Stimulated activated CD8-positive, alpha-beta memory T cell treated with anti-CD3 and anti-CD28 coated beads, Interleukin-15, amount 100 ng/mL, for 1 hour (primary cell): ENCODE measurements at places on chromosomes 16 and 17.

DNA sequence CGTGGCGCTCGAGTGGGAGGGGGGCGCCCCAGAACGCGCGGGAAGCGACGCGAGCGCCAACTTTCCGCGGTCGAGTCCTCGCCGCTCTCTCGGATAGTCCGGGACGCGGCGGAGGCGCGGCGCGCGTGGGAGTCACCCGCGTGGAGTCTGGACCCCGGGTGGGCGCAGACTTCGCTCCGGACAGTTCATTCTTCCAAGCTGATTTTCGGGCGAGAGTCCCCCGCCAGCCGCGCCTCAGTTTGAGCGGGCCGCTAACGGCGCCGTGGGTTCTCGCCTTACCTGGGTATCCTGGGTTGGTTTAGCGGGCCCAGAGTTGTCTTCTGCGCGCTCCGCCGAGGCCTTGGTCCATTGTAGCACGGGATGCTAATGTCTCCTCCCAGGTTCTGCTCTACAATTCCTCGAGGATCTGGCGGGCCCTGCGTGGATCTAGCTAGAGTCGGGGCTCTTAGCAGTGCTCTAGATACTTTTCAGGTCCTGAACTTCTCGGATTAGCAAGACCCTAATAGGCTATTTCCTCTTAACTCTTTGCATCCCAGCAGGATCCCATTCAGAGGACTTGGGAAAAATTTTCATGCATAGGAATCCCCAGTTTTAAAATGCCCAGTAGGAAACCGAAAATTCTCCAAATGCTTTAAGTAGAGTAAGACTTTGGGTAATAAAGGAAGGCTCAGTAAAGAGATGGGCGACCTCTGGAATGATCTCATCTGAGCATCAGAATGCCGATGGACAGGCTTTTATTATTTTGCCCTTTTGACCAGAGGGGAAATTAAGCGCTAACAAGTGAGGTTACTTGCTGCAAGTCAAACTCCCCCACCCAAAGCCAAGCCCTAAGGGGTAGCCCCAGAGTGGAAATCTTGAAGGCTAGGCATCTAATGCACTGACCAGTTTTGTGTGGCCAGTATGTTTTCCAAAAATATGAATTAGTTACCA, 537 bp upstream of the GJC1 start:
- no peak for DNase-seq

DNA sequence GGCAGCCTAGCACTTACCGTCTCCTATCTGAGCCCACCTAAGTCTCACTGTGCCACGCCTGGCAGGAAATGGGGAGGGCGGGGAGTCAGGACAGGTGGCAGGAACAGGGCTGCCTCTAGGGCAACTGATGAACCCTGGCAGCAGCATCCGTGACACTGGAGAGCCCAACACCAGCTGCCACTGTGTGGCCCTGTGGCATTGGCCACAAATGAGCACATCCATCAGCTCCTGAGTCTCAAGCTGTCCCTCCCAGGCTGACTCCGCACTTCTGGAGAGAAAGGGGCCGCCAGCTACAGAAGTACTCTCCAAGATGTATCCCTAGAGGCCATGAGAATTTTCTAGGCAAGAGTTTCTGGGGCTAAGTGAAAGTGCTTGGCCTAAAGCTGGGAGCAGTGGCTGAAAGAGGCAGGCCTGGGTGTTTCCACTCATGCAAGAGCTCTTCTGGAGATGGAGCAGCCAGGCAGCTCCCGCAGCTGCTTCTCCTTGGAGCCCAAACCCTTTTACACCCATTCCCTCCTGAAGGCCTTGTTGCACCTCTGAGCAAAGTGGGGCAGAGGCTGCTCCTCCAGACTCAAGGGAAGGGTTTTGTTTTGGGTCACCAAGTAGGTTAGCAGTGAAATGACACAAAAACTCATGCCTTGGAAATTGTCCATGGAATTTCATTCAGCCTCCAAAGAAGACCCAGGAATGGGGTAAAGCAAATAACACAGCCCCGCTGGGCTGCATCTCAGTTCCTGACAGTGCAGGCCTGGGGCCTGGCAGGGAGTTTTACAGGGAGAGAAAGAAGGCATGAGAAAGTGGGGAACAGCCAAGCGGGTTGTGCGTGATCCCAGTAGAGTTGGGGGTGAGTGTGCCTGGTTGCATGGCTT, 25.8 kb downstream of the PEMT start:
- DNase-seq = no peak

GRCh38 chr16:56258508-56259424, 67.5 kb downstream of the GNAO1 start:
- no peak for DNase-seq

GRCh38 chr17:36525113-36525512, 9.6 kb downstream of the MYO19 start:
- no peak for DNase-seq

GRCh38 chr17:49029801-49030200, 32.6 kb downstream of the IGF2BP1 start:
- no peak for DNase-seq

DNA sequence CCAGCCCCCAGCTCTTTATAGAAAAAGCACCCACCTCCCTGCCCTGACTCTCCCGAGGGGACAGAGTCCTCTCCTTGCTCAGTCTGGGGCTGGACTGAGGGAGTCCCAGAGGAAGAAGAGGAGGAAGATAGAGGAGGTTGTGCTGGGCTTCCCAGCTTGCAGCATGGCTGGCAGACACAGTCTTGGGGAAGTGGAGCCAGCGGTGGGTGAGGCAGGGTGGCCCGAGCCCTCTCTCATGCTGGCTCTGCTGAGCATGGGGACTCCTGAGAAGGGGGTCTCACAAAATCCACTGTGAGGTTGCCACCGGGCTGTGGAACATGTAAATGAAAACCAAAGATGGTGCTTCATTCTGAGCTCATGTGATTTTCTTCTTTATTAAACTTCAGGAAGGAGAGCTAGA, 398.5 kb downstream of the SLC39A11 start:
- no peak for DNase-seq

- no peak for DNase-seq
Measured at GRCh38 chr16:49348408-49349176, 25.0 kb upstream of the C16orf78 start.

GRCh38 chr17:63706336-63707082, 6.6 kb upstream of the LIMD2 start:
- DNase-seq = no peak

DNA sequence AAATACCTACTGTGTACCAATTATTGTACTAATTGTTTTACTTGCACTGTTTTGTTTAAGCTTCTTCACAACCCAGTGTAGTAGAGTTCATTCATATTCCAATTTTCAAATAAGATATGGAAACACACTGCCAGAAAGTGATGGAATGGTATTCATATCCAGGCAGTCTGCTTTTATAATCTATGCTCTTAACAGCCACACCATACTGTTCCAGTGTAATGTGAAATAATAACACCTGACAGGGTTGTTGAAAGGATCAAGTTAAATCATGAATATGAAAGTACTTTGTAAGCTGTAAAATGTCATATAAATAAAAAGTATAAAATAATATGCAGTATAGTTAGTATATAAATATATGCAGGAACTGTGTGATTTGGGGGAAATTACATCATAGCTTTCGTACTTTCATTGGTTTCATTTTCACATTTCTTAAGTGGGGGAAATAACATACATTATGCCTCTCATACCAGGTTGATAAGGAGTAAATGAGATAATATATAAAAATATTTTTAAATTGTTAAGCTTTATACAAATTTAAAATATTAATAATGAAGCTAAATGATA, 230.8 kb downstream of the TANC2 start:
- DNase-seq = no peak

- no peak for DNase-seq
Measured at GRCh38 chr17:39626171-39627046, at the start of gene PPP1R1B. PPP1R1B (plus strand) TSS chr17:39626952; CDS start chr17:39627393, 441 bp downstream.

DNA sequence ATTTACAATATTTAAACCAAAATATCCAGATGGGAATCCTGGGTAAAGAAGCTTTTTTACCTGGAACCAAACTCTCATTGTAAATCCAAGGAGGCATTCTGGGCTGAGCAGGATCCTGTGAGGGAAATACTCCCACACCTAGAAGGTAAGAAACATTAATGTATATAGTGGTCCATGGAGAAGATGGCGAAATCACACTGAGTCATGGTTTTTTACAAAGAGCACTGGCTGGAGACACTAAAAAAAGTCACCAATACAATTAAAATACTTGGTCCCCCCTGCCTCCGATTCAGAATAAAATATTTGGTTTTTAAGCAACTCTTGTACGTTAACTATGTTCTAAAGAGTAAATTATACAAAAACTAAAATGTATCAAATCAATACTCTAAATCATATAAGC, 32.9 kb downstream of the SYNRG start:
- no peak for DNase-seq

- DNase-seq = no peak
Measured at GRCh38 chr16:84209989-84210388, 19.0 kb downstream of the ADAD2 start.

- no peak for DNase-seq
Measured at GRCh38 chr17:35743626-35744328, 9.3 kb downstream of the GAS2L2 start.

GRCh38 chr16:71723537-71724319, 773 bp downstream of the PHLPP2 start:
- DNase-seq = peak; percentile 56

DNA sequence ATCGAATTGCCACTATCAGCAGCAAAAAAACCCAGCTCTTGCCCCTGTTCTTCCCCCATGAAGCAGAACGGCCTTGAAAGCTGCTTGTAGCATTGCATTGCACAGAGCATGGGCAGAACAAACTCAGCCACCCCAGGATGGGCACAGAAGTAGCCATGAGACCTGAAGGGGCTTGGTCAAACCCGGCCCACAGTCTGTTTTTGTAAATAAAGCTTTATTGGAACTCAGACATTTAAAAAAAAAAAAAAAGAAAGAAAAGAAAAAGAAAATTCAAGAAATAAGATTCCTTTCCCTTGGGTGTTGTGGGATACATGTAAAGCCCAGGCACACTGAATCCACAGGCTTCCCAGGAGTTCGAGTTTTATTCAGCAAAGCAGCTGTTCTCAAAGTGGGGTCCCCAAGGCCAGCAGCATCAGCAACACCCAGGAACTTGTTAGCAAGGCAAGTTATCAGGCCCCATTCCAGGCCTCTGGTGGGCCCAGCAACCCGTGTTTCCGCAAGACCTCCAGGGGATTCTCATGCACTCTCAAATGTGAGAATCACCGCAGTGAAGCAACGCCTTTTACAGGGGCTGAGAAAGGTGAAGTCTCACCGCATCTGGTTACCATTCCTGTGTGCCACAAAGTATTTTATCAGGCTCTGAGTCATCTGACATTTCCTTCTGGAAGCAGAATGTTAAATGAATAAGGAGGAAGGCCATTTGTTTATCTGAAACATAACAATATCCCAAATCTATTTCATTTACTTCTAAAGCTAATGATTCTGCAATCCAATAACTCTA, 108.2 kb downstream of the SLC39A11 start:
- no peak for DNase-seq

GRCh38 chr17:3049705-3050295, 13.6 kb downstream of the OR1D5 start:
- DNase-seq = no peak
